ENCODE measurements at places on chromosomes 4 and X. TPM values are rescaled to one million over a fixed set of nuclear protein-coding genes. Genes with fewer than 3 reads are reported as not detected.
A peak's percentile ranks its signal among the peaks of the same experiment; 100 is the strongest.

DNA sequence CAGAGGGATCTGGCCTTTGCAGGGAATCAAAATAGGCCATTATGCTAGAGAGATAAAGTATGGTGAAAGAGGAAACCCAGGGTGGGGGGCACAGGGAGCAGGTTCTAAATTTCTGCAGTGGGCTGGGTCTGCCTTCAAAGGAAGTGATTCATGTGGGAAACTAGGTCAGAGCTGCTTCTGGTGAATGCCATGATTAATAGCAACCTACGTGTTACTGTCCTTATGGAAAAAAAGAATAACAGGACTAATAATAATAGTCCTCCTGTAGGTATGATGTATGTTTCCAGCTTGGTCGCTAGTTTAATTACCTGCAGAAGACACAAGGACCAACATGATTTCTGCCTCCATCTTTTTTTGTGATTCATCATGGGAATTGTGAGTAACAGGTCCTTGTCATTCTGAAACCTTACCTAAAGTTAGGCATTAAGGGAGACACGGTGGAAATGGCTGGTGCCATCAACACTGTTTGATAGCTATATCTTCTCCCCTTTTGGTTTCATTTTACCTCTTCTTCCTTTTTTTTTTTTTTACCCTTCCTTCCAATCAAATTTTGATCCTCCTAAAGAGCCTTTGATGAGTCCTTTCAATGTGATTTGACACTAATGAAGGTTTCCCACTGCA lies 180.4 kb downstream of the CPEB2 start:
- no peak for DNase-seq

- DNase-seq, result no peak
Observed at GRCh38 chr4:8107146-8107657, 51.4 kb downstream of the ABLIM2 start.

DNA sequence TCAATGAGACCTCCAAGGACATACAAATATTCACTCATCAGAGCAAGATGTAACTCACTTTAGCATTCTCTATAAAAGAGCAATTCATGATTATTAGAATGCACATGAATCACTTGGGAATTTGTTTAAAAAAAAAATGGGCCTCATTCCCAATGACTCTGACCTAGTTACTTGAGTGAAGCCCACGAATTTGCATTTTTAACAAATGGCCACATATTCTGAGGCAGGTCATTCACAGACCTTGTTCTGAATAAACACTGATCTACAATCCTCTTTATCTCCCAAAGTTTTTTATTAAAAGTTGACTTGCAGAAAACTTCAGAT lies 255.1 kb upstream of the VEGFC start:
- no peak for DNase-seq

DNA sequence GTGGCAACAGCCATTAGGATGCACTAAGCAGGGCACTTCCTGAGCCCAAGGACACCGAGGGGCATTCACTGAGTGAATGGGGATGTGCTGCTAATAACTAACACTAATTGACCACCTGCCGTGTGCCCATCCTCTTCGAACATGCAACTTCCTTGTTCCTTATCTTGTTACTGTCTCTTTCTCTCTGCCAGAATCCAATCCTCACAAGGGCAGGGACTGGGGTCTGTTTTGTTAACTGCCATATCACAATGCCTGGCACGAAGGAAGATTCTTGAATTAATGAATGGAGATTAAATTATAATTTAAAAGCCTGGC lies 1.3 kb downstream of the ERAS start:
- DNase-seq, result no peak

DNA sequence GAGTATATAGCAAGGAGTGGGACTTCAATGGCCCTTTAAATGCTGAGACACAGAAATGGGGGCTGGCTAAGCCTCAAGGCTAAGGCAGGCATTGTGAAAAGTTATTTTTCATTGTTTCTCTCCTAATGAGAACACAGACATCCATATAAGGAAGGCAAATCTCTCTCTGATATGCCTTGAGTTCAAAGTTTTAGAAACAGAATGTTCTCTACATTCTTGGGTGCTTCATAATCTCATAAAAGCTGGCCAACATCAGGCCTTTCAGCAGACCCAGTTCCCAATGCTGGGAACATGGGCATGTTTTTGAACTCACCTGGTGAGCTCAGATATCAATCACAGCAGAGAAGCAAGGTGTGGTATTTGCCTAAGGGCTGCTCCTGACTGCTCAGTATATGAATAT lies 19.4 kb upstream of the RAB40A start:
- no peak for DNase-seq

GRCh38 chr4:117515921-117516320 lies 430.5 kb upstream of the TRAM1L1 start:
- DNase-seq, result peak; percentile 8

- peak; percentile 93 for DNase-seq
Observed at GRCh38 chr4:80407246-80407645, 71.7 kb downstream of the CFAP299 start.

GRCh38 chr4:103123114-103123513 lies 23.5 kb upstream of the BDH2 start:
- no peak for DNase-seq

- DNase-seq, result peak; percentile 71
Observed at GRCh38 chr4:27152703-27153102, 292.1 kb downstream of the STIM2 start.

- DNase-seq, result no peak
Observed at GRCh38 chr4:67929426-67929825, 33.9 kb downstream of the TMPRSS11A start.

- DNase-seq, result no peak
Observed at GRCh38 chr4:5979981-5980380, 38.2 kb downstream of the C4orf50 start.

- DNase-seq, result no peak
Observed at GRCh38 chr4:15021946-15022345, 19.7 kb downstream of the CPEB2 start.

- DNase-seq, result no peak
Observed at GRCh38 chr4:145048817-145049216, 49.2 kb downstream of the ANAPC10 start.

DNA sequence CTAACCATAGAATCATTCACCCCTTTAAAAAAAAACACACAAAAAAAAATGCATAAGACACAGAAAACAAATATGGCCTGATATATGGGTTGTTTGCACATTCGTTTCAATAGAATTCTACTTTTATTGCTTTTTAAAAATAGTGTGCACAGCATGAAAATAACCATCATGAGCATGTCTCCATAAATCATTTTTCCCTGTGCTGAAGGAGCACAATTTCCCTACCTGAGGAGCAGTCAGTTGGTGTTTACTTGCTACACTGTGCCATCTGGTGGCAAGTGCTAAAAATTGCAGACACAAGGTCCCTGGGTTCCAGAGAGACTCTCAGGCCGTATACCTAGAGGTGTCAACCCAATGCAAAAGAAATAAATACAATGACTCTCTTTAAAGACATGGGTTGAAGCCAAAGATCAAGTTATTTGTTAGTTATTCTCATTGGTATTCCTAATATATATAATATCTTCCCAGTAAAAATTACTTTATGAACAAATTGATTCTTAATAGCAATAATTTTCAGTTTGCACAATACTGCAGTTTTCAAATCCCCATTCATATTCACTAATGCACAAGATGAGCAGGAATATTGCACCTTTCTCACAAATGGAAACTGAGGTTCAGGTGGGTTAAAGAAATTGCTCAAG lies 551.4 kb downstream of the IQCM start:
- peak; percentile 23 for DNase-seq

DNA sequence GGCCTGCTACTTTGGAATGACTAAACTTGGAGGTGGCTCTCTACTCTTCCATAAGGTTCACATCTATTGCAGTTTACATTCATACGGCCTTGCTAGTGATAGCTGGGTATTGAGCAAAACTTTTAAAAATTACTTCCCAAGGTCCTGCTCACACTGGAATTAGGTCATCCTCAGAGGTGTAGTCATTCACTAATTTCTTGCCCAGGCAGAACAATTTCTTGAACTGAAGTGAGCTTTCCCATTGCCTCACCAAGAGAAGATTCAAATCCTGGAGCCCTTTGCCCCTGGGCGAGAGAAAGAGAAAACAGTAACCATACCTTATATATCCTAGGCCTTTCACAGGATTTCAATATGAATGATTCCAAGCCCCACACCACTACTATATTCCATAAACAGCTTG lies 109.2 kb downstream of the GUCY2F start:
- no peak for DNase-seq

- DNase-seq, result peak; percentile 57
Observed at GRCh38 chr4:53162969-53163368, 202.9 kb downstream of the SCFD2 start.

DNA sequence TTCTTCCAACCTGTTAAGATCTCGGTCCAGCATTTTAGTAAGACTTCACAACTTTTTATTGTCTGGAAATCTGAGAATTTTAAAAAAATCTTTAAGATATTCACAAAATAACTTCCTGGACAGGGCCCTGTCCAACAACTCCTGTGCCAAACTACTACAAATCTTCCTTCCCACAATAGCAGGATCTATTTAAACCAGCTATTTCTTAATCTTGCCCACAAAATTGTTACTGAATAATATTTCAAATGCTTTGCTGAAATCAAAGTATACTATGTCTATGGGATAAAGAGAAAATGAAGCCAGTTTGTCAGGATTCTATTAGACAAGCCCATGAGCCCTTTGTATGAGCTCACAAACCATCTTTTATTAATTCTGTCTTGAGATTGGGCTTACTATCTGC lies 104.1 kb upstream of the DDIT4L start:
- DNase-seq, result no peak

- DNase-seq, result no peak
Observed at GRCh38 chr4:3830774-3831528, 64.8 kb downstream of the ADRA2C start.

MAD2L1 gene
- 29.1 TPM for polyA plus RNA-seq

BST1 gene
- polyA plus RNA-seq, result 4.0 TPM

NR3C2 gene
- polyA plus RNA-seq, result 9.2 TPM

STPG2 gene
- not detected for polyA plus RNA-seq

GIMD1 gene
- polyA plus RNA-seq, result not detected

ZNF718 gene
- polyA plus RNA-seq, result 8.0 TPM

FABP2 gene
- 0.99 TPM for polyA plus RNA-seq

RTL5 gene
- polyA plus RNA-seq, result 16.3 TPM

HMGN5 gene
- 9.0 TPM for polyA plus RNA-seq

PRSS12 gene
- polyA plus RNA-seq, result 3.3 TPM

PGK1 gene
- 263 TPM for polyA plus RNA-seq

POF1B gene
- 0.48 TPM for polyA plus RNA-seq

HPGD gene
- polyA plus RNA-seq, result 7.9 TPM

CETN2 gene
- 31.3 TPM for polyA plus RNA-seq

All from muscle of leg (tissue), 16 donors.